ENCODE measurements at places on chromosomes 6 and 20. TPM values are rescaled to one million over a fixed set of nuclear protein-coding genes. Genes with fewer than 3 reads are reported as not detected.

DNA sequence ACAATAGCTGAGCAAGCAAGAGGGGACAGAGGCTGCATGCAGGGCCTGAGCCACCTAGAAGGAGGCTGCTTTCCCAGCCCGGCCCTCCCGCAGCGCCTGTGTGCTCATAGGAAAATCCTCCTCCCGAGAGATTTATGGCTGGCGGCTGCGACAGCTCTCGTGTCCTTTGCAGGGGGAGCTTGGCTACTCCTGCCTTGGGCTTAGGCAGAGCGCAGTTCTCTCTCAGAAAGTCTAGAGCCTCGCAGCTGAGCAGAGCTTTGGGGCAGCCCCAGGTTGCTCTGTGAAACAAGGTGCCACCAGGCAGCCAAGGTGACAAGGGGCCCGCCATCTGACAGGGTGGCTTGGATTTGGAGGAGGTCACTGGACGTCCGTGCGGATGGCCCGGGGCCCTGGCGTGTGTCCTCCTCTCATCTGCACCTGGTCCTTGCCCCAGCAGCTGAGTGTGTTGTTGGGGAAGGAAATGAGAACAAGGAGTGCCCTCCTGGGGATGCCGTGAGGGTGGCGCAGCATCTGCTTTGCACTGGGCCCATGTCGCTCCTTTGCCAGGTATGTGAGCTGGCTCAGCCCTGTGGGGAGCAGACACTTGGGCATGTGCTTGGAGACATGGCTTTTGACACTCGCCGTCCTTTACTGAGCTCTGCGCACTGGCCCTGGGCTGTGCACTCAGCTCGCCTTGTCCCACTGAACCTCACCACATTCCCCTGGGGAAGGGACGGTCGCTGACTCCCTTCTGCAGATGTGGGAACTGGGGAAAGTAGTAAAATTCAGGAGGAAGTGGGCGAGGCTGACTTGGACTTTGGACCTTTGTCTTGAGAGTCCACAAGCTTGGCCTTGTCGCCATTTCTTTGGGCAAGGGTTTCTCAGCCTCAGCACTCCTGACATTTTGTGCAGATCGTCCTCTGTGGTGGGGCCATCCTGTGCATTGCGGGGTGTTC, 41.9 kb downstream of the EDN3 start:
- no peak for DNase-seq

GRCh38 chr6:136511926-136512325, 38.3 kb downstream of the MAP7 start:
- DNase-seq = no peak

DNA sequence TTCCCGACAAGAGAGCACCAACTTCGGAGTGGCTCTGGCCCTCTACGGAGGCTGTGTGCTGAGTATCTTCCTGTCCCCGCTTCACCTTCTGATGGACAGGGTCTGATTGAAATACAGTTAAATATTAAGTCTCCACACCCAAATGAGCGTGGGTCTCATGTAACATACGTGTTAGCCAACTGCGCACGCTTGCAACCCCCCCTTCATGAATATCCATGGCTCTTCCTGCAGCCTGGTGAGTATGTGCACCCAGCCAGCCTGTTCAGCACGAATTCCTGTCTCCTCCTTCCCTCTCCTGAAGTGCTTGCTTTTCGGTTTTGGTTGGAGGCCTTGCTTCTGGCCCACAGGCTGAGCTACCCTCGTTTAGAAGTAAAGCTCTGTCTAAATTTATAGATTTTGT, 102.9 kb upstream of the FRMD1 start:
- no peak for DNase-seq

- DNase-seq = no peak
Measured at GRCh38 chr6:11983306-11983705, 28.8 kb upstream of the HIVEP1 start.

DNA sequence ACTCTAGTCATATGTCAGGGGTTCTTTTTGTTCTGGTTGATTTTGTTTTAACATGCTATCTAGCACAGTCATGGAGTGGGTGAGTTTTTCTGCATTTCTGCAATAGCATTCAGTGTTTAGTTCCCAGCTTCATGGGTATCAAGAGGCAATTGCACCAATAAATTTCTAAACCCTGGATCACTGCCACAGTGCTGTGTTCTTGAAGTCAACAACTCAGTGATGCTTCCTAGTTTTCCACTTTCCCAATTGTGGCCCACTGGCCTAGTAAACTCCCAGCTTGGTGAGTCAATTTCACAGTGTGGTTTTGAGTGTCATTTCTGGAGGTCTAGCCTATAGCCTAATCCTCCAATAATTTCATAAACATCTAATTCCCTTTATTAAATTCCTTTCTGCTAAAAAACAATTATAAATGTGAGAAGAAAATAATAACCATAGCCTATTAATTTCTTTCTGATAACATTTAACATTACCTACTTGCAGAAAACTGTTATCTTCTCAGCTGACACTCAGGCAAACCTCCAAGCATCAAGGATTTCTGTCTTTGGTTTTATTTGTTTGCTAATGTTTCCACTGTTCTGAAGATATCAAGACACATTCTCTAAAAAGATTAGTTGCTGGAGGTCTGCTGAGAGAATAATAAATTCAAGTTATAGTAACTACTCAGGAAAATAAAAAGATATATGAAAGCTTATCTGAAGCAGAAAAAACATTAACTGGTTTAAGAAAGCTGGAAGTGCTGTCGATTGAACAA, 89.9 kb downstream of the PDE7B start:
- no peak for DNase-seq

DNA sequence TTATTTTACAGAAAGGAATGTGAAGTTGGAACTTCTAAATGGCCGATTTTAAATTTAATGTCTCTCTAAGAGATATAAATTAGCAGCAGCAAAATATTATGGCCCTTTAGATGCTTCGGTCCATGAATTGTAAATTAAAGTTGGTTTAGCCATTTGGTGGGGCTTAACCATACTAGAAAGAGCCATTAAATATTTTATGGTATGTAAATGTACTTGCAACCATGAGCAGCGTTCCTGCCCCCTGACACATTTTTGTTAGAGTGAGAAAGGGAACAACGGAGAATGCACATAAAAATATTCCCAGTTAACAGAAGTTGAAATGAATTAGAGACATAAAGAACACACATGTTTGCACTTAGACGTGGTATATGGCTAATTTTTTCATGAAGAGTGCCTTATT, 237.9 kb downstream of the MYLK4 start:
- DNase-seq = no peak

- DNase-seq = no peak
Measured at GRCh38 chr6:106146852-106147351, 60.8 kb downstream of the PRDM1 start.

The OOEP gene
- not detected for total RNA-seq

Measured in endothelial cell of umbilical vein (primary cell).